B cell (primary cell): ENCODE measurements at places on chromosomes 4 and X. TPM values are rescaled to one million over a fixed set of nuclear protein-coding genes. Genes with fewer than 3 reads are reported as not detected.

DNA sequence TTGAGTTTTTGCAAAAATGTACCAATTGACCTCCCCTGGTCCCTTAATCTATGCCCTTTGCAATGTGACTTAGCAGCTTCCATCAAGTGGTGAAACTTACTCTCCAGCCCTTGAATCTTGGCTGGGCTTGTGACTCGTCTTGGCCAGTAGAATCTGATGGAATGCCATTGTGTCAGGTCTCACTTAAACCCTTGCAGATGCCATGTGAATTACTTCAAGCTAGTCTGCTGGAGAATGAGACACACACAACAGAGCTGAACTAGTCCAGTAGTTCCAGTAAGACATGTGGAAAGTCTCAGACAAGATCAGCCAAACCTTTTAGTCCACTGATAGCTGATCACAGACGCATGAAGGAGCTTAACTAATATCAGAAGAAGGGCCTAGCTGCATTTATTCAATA lies 567.8 kb upstream of the CPEB2 start:
- DNase-seq = no peak

DNA sequence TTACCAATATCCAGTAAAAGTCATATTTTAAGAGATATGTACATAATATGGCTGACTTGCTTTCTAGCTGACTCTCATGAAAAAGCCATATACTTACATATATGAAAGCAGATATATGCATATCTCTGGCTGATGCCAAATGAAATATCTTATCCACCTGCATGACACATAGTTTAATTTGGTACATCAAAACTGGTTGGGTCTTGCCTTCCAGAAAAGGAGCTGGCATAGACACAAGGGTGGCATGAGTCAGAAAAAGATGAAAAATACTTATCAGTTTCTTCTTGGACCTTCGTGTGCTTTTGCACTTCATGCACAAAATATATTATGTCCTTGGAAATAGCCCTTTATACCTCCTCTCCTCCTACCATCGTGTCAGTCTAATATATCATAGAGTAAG lies 32.1 kb downstream of the TIGD4 start:
- no peak for DNase-seq

DNA sequence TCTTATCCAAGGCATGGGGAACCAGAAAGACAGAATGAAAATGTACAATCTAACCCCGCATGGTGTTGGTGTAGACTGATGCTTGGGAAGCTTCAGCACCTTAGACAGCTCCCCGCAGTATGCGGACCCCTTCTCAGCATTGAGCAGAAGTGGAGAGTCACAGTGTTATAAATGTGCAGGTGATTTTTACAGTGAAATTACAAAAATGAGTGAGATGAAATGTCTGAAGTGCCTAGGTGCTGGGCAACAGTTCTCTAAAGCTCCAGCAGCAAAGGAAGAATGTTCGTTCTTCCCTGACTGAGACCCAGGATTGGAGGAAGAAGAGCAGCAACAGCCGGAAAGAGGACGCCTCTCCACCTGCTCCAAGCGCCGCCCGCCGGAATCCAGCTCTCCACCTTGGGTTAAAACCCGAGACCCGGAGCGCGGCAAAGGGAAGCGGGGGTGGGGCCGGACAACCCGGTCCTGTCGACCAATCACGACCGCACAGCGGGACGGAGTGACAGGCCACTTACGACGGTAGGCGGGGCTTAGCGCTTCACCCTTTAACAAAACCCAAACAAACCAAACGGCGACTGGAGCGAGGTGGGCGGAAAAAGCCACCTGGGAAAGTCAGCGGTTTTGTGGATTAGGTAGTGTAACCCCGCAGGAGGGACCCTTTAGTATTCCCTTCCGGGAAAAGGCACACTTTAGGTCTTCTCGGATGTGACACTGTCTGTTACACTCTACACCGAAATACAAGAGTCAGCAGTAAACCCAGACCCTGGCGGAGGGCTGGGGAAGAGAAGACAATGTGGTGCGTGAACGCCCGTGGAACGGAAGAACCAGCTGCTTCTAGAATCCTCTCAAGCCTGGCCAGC lies at the start of gene GLRA3:
Gene GLRA3, minus strand, starts transcription at position 403 of the 857 bp plus-strand sequence. CDS start 436 bp downstream, outside the sequence.
- peak; percentile 52 for DNase-seq

DNA sequence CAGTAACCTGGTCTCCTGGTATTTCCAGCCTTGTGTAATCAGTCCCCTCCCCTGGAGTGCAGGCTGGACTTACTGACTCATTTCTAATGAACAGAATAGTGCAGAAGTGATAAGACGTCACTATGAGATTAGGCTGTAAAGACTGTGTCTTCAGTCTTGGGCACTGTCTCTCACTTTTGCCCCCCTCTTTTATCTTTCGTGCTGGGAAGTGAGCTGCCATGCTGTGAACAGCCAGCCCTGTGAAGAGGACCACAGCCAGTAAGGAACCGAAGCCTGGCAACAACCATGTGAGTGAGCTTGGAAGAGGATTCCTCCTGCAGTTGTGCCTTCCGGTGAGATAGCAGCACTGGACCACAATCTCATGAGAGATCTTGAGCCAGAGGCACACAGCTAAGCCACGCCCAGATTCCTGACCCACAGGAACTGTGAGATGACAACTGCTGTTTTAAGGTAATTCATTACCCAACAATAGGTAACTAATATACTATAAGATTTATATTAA lies 67.5 kb upstream of the GPR34 start:
- DNase-seq = no peak

DNA sequence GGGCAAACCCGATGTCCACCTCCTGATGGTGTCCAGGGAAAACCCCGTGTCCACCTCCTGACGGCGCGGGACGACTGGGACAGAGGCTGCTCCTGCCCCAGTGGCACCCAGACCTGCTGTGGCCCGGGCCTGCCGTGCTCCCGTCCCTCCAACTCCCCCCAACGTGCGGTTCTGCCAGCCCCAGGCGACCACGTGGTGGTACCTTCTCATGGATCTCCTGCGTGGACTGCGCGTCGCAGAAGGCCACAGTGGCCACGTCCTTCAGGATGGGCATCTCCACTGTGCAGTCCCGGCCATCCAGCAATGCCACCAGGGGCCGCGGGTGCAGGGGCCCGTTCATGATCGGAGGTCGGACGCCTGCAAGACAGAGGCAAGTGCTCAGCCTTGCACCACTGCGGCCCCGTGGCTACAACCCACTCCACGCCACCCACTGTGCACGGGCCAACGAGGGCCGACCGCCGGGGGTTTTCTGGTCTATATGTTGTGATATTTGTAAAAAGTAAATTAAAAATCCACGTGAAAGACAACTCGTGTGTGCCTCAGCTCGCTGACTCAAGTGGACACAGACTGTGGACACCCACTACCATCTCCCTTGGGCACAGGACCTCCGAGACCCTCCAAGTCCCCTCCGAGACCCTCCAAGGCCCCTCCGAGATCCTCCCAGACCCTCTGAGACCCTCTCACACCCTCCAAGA lies 10.8 kb downstream of the CTBP1 start:
- no peak for DNase-seq

GRCh38 chrX:148495176-148495575 lies 5.2 kb upstream of the AFF2 start:
- DNase-seq = no peak

DNA sequence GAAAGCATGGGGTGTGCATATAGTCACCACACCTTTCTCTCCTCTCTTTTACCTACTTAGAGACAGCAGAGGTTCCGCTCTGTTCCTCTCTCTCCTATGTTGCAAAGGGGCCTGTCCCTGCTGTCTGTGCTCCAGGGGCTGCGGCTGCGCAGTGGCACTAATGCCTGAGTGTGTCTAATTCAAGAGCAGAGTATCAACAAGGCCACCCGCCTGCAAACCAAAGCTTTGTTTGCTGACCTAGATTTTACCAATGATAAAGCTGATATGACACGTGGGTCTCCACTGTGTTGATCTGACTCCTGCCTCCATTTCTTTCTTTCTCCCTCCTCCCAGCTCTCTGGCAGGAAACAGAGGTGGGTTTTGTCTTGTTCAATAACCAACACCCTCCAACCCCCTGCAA lies 74.9 kb downstream of the NSG1 start:
- no peak for DNase-seq

- no peak for DNase-seq
These were observed 13.8 kb downstream of the PNMA6E start for GRCh38 chrX:153387345-153387744.

DNA sequence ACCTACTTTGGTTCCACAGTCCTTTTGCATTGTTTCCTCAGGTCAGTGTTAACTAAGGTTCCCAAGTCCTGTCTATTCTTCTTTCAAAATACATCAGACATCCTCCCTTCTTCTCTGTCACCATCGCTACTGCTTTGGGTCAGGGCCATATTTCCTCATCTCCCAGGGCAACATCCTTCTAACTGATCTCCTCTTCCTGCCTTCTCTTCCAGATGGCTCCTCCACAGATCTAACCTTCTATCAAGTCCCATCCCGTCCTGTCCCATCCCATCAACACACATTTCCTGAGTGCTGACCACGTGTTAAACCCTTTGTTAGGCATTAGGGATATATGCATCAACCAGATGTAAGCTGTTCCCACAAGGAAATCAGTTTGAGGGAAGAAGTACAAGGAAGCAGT lies 25.9 kb downstream of the PLAC1 start:
- DNase-seq = no peak

DNA sequence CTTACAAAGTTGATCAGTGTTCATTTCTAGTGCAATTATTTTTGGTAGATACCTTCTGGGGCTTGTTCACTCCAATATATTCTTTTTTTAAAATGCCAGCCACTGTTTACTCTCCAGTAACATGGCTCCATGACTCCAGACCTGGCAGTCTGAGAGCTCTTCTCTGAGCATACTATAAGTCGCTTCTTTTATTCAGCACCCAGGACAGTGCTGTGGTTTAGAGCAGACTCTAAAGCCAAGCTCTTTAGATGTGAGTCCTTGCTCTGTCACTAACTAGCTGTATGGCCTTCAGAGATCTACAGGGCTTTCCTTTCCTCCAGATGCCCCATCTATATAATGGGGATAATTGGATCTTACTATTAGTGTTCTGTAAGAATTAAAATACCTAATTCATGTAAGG lies 200.2 kb upstream of the FAM241A start:
- DNase-seq = no peak

DNA sequence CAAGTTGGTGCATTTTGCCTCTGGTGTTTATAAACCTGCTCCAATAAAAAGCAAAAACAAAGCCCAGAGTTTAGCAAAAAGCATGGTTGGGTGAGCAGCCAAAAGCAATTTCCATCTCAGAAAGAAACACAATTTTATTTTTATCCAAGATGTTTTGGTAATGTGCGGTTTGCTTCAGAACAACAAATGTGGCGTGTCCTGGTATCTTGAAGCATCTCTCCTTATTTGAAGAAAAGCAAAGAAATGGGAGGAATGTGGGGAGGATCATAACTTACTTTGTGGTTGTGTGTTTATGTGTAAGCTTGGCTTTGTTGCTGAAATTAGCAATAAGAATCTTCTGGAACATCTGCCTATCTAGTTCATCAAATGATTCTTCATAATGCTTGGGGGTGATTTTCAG lies 88.3 kb upstream of the DDX3X start:
- DNase-seq = no peak

DNA sequence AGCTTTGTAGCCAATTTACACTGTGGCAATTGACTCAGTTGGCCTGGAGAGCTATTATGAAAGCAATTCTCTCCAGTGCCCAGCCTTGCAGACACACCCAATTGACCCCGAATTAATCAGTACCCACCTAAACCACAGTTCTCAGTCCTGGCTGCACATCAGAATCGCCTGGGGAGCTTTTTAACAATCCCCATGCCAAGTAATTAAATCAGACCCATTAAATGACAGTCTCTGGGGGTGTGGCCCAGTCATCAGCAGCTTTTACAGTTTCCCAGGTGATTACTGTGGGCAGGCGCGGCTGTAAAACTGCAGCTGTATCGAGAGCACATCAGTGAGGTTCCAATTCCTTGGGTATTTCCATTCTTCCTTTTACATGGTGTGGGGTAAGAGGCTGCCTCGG lies 460.9 kb upstream of the FAT1 start:
- no peak for DNase-seq

GRCh38 chr4:7591409-7592053 lies 156.8 kb upstream of the PSAPL1 start:
- DNase-seq = no peak

DNA sequence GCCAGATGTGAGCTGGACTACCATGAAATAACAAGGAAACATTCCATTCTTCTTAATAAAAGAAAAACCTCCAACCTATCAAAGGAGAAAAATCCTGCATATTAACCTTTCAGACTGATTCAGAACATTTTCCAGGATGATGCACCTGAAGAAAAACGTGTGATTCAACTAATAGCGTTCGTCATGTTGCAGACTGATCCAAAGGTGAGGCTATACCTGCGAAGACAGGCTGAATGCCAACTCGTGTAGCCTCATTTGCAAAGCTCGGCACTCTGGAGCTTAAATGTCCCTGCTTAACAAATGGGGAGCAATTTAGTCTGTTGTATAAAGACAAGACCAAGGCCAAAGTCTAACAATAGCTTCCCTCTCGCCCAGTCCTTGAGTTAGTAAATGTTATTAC lies 172.0 kb upstream of the NOCT start:
- DNase-seq = no peak

DNA sequence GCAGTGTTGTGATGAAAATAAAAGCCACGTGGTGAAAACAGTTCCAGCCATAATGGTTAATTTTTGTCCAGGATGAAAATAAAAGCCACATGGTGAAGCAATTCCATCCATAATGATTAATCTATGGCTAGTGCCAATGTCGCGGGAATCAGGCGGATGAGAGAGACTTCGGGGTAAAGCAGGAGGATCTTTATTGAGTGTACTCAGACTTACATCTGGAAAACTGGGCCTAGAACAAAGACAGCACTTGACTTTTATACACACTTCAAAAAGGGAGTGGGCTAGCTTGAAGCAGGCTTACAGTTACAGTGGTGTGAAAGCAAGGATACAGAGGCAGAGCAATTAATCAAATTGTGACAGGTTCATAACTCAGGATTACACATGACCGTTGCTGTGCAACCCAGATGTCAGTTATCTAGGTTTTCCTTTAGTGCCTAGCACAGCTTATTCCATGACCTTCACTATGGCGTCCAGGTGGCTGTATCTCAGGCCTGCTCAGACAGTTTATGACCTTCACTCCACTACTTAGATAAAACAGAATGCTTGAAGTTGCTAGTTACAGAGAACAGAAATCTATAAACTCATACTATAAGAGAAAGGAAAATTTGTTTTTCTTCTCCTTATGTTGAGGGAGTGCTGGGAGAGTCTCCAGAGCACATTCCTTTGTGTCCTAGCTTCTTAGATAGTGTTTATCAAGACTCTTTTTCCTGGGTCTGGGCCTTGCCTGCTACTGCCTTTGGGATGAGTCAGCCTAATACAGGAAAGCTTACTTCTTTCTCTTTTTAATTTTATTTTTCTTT lies 5.9 kb upstream of the PLA2G12A start:
- DNase-seq = no peak

GRCh38 chrX:103607364-103608305 lies at the start of gene TCEAL3:
Gene TCEAL3, plus strand, starts transcription at chrX:103607963. Its CDS starts 1,102 bp downstream, at chrX:103609065.
- DNase-seq = peak; percentile 65

- peak; percentile 40 for DNase-seq
These were observed 2.4 kb downstream of the OTUD4 start for GRCh38 chr4:145177906-145178538.

LAP3 gene
- total RNA-seq = 30.1 and 33.5 TPM in 2 replicates

DCLK2 gene
- total RNA-seq = 2.4 and 3.3 TPM in 2 replicates

BEX5 gene
- total RNA-seq = 0.91 and 2.7 TPM in 2 replicates

ETDB gene
- not detected in 2 replicates for total RNA-seq

AKAP14 gene
- not detected in 2 replicates for total RNA-seq

MAGEA2 gene
- total RNA-seq = not detected in 2 replicates

CYP2U1 gene
- 16.3 and 17.6 TPM in 2 replicates for total RNA-seq

RTL9 gene
- not detected in 2 replicates for total RNA-seq

RRH gene
- 0.64 TPM in 1 of 2 replicates, not detected in the other for total RNA-seq
